NCI-H1105 (cell line): ENCODE measurements at places on chromosomes 1 and 21.

DNA sequence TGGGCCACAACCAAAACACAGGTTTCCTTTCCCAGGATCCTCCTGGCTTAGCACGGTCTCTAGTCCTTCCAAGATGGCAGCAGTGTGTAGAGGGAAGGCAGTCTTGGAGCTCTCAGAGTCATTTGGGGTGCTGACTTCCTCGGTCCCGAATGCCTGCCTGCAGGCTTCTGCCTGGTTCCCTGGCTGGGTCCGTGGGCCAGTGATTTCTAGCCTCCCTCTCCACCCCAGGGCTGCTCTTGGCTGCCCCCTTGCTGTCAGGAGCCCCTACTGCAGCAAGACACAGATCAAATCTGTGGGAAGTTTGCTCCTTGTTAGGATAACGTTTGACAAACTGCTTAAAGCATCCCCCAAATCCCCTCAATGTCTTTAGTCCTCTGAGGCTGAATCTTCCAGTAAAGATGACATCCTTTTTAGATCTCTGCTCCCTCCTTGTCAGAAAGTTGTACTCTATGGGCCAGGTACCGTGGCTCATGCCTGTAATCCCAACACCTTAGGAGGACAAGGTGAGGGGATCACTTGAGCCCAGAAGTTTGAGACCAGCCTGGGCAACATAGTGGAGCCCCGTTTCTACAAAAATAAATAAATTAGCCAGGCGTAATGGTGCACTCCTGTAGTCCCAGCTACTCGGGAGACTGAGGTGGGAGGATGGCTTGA, 272.5 kb downstream of the RRAGC start:
- no peak for DNase-seq

DNA sequence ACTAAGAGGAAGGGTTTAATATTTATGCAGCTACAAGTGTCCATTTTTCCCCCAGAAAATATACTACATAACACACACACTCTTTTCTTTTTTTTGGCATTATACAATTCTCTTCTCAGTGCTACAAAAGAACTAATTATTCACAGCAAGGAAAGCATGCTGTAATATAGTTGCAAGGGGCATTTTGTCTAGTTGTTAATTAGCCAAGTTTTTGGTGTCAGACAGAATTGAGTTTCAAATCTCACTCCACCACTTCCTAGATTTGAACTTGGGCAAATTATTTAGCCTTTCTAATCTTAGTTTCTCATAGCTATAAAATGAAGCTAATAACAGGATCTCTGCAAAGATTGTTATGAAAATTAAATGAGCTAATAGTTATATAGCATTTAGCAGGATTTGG, 60.0 kb upstream of the VTCN1 start:
- DNase-seq: no peak

- DNase-seq: no peak
Observed at GRCh38 chr21:25965951-25966707, 204.4 kb downstream of the APP start.

GRCh38 chr1:32073299-32074229, 825 bp downstream of the TMEM39B start:
- DNase-seq: peak; percentile 91

DNA sequence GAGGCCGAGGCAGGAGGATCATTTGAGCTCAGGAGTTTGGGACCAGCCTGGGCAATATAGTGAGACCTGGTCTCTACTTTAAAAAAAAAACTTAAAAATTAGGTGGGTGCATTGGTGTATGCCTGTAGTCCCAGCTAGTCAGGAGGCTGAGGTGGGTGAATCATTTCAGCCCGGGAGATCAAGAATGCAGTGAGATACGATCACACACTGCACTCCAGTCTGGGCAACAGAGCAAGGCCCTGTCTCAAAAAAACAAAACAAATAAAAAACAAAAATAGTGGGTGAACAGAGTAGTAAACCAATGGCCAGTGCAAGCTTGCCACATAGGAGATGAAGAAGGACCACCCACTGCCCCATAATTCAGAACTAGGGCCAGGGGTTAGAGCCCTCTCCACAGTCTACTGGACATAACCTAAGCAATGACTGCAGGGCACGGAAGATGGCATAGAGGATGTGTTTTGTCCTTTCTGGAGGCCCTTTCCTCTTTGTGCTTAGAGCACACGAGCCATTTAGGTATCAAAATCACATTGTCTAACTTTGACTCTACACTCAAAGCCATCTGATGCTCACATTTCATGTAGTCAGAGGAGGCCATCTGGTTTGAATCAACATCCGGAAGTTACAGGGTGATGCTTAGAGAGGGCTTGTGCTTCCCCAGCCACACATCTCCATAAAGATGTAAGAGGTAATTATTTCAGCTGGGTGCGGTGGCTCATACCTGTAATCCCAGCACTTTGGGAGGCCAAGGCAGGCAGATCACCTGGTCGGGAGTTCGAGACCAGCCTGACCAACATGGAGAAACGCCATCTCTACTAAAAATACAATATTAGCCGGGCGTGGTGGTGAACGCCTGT, 12.6 kb downstream of the CD2 start:
- no peak for DNase-seq

DNA sequence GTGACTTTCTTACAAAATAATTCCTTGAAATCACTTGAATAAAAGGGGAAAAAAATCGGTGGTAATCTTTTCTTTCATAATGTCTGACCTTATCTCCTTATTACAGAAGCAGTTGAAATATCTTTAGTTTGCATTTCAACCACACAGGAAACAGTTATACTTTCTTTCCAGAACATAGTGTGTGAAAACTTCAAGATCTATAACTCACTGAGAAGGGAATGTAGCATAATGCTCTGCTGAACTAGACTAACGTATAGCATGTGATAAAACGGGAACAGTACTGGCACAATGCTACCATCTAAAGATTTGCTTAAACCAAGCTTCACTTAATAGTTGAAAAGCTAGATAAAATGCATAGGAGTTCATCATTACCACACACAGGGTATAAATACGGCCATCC, 45.0 kb downstream of the VAV3 start:
- DNase-seq: no peak

DNA sequence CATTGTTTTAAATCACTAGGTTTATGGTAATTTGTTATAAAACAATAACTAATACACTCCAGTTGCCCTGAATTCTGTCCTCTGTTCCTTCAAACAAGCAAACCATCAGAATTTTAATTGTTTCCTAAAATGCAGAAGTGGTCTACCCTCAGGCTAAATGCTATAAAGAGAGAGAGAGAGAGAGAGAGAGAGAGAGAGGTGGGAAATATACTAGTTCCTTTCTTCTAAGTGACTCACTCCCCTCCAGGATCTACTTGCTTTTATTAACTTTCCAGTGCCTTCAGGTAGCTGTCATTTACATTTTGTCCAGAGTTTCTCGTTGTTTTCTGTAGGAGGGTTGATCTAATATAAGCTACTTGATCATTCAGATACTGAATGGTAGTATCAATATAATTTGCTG, 26.4 kb downstream of the LRRC53 start:
- DNase-seq: no peak

DNA sequence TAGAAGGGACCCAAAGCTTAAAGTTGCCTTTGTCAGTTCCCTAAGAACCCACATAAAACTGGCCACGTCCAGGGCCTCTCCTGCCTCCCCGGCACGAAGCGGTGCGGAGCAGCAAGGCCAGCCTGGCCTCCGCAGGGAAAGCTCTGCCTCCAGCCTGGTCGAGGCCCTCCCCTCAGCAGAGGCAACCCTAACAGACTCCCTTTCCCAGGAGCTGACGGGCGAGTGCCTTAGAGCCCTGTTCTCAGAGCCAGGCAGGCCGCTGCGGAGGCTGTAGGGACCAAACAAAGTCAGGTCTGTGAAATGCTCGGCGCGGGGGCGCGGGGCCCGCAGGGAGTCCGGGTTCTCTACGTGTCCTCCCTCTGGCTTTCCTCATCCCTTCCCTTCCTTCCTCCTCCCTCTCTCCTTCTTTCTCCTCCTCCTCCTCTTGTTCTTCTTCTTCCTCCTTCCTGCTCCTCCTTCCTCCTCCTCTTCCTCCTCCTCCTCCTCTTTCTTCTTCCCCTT, 40.7 kb downstream of the RIPK4 start:
- no peak for DNase-seq

DNA sequence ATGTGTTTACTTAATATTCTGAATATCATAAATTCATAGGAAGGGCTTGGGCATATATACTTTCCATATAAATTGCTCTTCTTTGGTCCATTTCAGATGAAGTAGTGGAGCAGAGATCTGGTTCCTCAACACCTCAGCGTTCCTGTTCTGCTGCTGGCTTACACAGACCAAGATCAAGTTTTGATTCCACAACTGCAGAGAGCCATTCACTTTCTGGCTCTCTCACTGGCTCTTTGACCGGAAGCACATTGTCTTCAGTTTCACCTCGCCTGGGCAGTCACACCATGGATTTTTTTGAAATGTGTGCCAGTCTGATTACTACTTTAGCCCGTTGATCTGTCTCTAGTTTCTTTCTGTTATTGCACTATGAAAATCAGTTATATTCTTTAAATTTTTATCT, 62.3 kb downstream of the PRKAA2 start:
- DNase-seq: no peak

GRCh38 chr1:59193443-59194093, 103.3 kb upstream of the FGGY start:
- no peak for DNase-seq

DNA sequence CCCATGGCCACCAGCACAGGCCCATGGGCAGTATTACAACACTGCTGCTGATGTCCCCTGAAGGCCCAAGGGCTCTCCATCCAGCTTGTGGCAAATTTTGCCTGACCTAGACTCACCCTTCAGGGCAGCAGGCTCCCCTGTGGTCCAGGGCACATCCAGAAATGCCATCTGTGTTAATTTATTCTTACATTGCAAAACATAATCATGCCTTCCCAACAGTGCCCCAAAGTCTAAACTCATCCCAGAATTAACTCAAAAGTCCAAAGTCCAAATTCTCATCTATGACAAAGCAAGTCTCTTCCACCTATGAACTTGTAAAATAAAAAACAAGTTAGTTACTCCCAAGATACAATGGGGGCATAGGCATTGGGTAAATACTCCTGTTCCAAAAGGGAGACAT, 13.3 kb downstream of the VN1R5 start:
- DNase-seq: no peak

GRCh38 chr1:14777516-14778506, 179.3 kb downstream of the KAZN start:
- no peak for DNase-seq

DNA sequence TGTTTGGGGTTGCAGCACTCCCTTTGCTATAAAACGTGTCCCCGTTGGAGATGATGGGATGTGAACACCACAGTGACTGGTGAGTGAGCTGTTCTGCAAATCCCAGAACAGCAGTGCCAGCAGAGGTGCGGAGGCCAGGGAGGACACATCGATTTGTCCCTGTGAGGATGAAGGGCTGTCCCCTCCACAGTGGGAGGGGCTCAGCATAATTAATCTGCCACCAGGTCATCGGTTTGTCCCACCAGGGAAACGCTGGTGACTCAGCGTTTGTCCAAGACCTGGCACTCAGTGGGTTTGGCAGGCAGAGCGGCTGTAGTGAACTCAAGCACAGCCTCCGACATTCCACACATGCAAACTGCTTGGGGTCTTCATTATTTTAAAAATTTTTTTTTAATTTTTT, 22.8 kb upstream of the PDE9A start:
- DNase-seq: no peak

GRCh38 chr1:160860840-160861505, 1.7 kb downstream of the CD244 start:
- no peak for DNase-seq

- DNase-seq: no peak
Observed at GRCh38 chr1:230892018-230892491, 23.7 kb upstream of the C1orf198 start.

DNA sequence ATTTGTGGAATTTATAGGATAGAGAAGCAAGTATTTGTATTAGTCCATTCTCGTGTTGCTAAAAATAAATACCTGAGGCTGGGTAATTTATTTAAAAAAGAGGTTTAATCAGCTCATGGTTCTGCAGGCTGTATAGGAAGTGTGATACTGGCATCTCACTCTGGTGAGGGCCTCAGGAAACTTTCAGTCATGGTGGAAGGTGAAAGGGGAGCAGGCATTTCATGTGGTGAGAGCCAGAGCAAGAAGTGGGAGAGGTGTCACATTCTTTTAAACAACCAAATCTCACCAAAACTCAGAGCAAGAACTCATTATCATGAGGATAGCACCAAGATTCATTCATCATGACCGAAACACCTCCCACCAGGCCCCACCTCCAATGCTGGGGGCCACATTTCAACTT, 18.1 kb downstream of the SDCCAG8 start:
- no peak for DNase-seq

- DNase-seq: no peak
Observed at GRCh38 chr1:195735140-195735539, 873.1 kb downstream of the KCNT2 start.

DNA sequence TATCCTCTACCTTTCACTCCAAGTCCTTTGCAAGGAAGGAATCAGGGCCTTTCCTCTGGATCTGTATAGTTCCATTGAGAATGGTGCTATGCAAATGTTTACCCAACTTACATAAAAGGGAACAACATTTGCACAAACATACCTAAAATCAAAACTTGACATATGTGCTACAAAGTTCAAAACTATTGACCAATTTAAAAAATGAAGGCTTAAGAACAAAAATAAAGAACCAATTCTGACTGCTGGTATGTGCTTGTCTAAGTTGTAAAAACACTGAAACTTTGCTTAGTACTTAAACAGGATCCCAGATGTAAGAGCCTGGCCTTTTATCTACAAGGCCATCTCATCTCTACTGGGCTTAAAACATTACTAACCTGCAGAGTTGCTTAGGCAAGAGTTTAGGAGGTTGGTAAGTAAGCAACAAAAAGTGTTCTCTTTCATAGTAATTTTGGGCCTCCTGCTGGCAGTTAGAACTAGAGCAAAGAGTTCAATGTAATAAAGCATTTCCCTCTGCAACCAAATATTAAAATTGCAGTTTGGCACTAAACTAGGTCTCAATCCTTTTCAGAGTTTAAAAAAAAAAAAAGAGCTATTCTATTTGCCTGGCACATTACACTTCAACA, 2.0 kb downstream of the SCMH1 start:
- DNase-seq: peak; percentile 4

DNA sequence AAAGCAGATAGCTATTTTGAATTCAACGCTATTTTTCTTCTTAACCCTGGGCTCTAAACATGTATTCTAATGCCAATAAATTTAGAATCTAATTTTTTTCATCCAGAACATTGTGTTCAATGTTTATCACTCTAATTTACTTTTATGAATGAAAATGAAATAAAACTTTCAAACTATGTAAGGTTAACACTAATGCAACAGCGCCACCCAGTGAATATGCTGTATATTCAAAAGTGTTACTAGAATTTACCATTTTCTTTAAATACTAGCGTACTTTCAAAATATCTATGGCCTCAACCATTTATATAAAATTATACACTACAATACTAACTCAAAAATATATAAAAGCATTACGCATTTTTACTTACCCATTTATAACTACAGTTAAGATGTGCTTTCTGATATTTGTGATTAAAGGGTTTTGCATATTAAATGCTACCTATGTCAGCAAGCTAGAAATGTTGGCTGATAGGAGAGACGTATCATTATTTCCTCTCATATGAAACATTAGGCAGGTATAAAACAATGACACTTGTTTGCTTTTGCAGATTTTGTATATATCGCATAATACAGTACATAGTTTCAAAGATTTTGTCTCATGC, 5.9 kb upstream of the NUF2 start:
- DNase-seq: peak; percentile 16

GRCh38 chr1:74791491-74791890, 58.5 kb downstream of the TYW3 start:
- DNase-seq: no peak
